ENCODE measurements at places on chromosomes 1 and 21. TPM values are rescaled to one million over a fixed set of nuclear protein-coding genes. Genes with fewer than 3 reads are reported as not detected.

DNA sequence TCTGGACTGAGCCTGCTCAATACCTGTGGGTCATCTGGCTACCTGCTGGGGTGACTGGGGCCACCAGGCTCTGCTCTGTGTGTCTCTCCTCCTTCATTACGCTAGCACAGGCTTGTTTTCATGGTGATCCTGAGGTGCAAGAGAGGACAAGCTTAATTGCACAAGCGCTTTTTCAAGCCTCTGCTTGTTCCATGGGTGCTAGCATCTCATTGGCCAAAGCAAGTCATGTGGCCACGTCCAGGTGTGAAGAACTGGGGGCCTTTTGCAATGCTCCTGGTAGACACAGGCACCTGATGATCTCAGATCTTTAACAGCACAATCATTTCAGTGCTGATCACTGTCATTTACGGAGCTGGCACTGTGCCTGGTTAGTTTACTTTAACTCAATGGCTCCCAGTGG lies 114.6 kb downstream of the KAZN start:
- no peak for DNase-seq

DNA sequence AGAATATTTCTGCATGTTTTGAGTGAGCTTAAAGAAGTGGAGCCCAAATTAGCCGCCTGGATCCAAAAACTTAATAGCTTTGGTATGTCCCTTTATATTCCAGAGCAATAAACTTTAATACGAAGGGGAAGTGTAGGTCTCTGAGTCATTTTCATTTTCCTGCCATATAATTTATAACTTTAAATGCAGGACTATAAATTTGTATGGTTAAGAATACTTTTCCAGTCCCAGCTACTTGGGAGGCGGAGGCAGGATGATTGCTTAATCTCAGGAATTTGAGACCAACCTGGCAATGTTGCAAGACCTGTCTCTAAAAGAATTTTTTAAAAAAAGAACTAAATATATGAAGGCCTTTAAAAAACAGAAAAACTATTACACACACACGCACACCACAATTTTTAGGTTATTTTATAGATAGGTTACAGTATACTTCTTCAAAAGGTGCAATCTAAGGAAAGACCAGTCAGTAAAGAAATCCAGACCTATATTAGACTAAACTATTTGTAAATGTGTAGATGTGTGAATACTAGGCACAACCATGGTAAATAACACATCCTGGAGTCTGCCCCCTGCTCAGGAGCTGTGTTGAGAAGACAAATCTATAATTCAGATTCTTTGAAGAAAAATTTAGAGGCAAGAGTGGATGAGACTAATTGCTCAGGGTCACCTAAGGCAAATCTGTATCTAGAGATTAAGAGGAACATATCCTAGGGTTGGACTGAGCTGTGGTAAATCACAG lies 80.3 kb downstream of the TTC3 start:
- no peak for DNase-seq

- no peak for DNase-seq
Observed at GRCh38 chr1:213988507-213989001, 781 bp downstream of the PROX1 start.

Gene LCE1D
- total RNA-seq: not detected

GRCh38 chr1:30064547-30064946 lies 658.8 kb downstream of the MATN1 start:
- peak; percentile 10 for DNase-seq

GRCh38 chr1:18937539-18937938 lies 18.9 kb downstream of the IFFO2 start:
- no peak for DNase-seq

DNA sequence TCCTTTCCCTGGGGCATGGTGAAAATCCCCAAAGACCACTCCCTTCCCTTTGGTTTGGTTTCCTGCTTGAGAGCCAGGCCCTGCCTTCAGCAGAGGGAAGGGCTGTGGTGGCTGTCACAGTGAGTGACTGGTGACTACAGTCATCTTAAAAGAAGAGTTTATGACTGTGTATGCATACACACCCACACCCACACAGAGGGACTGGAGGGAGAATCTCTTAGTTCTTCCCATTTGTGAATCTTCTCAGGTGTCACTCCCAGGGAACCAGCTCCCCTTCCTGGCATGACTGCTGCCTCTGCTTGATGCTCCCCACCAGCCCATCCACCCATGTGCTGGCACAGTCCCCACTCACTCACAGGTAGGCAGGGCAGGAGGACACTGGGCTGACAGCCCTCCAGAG lies 3.9 kb upstream of the KCNA2 start:
- peak; percentile 43 for DNase-seq

Gene DIRAS3
- total RNA-seq: not detected

Gene MCOLN3
- total RNA-seq: 0.62 TPM

Gene ZNF124
- 10.8 TPM for total RNA-seq
